Kidney capillary endothelial cell (primary cell): ENCODE measurements at places on chromosomes 2 and 18.

- DNase-seq, result no peak
Measured at GRCh38 chr2:232104076-232104646, 142.6 kb downstream of the DIS3L2 start.

DNA sequence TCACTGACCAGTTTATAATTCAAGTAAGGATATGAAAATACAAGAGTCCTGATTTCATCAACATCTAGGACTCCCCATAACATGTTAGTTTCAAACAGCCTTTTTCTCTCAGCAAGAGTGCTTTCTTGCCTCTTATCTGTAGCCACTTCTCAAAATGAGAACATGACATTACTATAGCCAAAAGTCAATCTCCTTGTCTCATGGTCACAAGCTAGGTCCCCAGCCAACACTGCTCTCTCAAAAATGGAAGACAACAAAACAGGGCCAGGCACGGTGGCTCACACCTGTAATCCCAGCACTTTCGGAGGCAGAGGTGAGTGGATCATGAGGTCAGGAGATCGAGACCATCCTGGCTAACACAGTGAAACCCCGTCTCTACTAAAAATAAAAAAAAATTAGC lies 15.8 kb downstream of the CLASP1 start:
- DNase-seq, result no peak

DNA sequence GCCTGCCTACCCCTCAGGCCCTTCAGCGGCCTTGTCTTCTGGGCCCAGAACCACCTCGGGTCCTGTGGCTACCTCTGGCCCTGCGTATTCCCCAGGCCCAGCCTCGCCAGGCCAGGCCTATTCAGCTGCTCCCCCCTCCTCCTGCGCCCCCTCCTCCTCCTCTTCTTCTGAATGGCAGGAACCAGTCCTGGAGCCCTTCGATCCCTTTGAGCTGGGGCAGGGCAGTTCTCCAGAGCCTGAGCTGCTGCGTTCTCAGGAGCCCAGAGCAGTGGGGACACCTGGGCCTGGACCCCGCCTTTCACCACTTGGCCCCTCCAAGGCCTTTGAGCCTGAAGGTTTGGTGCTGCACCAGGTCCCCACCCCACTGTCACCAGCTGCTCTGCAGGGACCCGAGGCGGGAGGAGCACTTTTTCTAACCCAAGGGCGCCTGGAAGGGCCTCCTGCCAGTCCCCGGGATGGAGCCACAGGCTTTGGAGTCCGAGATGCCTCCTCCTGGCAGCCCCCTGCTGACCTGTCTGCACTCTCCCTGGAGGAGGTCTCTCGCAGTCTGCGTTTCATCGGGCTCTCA lies 14.7 kb downstream of the GAREM2 start:
- no peak for DNase-seq

DNA sequence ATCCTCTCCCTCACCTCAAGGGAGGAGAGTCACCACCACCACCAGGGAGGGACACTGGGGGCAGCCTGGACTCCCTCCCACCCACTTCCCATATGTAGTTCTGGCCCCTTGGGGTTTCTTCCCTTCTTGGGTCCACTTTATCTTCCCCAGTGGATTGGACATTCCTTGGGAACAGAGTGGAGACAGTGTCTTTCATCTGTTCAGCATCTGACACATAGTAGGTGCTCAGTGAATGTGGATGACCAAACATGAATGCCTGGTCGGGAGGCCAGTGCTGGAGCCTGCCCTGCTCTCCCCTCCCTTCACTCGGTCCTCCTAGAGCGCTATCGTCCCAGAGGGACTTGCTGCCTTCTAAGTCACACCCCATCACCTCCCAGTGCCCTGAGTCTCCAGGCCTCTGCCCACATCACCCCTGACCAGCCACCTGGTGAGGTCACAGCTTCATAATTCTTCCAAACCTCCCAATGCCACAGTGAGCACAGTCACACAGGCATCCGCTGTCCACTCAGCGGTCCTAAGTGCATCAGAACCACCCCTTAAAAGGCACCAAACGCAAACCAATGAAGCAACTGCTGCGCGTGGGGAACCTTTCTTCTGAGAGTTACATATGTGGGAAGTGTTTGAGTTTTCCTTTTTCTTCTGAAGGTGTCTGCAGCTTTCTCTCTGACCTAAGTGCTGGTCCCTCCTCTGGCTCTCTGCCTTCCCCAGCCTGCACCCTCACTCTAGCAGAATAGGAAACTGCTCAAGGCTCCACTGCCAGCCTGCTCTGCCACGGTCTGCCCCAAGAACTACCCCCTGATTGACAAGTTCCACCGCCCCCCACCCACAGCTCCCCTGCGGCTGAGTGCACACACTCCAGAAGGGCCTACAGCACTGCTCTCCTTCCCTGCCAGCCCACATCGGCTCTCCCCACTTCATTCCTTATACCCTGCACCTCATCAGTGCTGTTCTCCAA lies 7.2 kb upstream of the SFXN5 start:
- no peak for DNase-seq

DNA sequence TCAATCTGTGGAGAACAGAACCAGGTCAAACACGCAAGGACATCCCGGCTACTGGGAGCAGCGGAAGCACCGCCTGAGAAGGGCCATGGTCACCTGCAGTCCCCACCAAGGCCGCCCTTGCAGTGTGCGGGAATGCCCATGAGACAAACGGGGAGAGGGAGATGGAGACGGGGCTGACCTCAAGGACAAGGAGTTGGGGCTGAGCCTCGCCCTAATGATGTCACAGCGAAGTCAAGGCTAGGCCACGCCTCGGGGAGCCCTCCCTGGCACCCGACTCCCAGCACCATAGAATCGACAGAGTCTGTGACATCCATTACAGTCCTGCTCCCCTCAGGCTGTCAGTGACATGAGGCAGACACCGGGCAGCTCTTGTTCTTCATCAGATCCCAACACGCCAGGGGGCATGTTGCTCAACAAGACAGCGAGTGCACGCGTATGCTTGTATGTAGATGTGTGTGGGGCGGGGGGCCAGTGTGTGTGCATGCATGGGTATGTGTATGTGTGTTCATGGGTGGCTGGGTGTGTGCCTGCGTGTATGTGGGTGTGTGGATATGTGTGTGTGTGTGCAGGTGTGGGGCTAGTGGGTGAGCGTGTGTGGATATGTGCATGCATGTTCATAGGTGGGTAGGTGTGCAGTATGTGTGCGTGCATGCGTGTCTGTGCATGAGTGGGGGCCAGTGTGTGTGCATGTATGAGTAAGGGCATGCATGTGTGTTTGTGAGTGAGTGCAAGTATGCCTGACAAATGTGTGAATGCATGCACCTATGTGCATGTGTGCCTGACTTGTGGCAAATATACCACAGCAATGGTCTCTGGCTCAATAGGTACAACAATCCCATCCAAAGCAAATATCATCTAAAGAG lies 57.0 kb downstream of the ANKMY1 start:
- DNase-seq, result no peak

- no peak for DNase-seq
Measured at GRCh38 chr18:61225336-61225735, 107.9 kb upstream of the CDH20 start.

DNA sequence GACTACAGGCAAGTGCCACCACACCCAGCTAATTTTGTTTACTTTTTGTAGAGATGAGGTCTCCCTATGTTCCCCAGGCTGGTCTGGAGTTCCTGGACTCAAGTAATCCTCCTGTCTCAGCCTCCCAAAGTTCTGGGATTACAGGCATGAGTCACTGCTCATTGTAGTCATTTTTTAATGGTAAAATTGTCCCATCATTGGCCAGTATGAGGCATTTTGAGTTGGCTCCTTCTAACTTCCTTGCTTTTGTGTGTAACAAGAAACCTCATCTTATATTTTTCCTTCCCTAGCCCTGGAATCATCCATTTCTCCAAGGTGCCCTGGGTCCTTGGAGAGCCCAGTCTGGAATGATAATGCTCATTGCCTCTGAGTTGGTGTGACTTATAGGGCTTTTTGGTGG lies 148.5 kb downstream of the INHBB start:
- DNase-seq, result no peak

- no peak for DNase-seq
Measured at GRCh38 chr2:102485147-102485785, 12.2 kb downstream of the SLC9A4 start.

DNA sequence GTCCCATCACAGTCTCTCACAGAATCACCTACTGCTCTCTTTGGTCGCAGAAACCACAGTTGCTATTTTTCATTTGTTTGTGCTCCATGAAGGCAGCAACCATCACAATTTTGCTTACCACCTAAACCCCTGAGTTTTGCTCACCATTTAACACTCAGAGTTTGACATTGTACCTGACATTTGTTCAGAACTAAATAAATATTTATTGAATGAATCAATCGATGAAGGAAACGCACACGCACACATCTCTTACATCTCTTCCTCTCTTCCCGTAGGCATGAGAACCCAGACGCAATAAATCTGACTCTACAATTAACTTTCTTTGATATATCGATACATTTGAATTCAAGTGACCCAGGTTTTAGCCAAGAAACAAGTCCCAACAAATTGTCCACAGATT lies 105.5 kb upstream of the RNF152 start:
- no peak for DNase-seq

DNA sequence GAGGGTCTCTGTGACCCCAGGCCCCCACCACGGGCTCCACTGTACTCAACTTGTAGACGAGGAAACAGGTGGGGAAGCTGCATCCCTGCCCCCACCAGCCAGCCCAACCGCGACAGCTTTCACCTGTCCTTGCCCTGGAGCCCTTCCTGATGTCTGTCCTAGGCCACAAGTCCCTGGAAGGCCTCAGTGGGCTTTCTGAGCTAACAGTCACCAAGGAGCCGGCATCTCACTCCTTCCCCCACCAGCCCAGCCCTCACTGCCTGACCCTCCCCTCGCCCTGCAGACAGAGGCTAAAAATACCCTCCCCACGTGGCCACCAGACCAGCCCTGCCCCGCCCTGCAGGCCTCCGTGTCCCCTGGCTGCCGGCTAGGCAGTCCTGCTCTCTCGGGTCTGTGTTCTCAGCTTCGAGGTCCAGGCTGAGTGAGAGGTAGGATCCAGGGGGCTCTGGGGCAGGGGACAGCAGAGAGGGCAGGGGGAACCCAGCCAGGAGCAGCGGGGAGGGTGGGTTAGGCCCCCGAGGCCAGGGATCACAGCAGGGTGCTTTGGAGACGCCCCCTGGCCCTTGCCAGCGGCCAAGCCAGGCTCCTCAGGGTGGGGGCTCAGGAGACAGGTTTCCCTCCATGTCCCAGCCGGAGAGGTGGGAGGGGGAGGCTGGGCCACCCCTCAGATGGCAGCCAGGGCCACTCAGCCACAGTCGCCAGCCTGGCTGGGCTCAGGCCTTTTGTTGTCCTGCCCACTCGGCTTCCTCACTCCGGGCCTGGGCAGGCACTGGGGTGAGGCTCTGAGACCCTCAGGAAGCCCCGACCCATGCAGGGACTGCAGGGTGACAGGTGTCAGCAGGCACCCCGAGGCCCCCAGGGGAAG lies at the start of gene KLHL30:
TSS of gene KLHL30 (plus strand) at position 338 of the 865 bp plus-strand sequence. CDS start 2,087 bp downstream, outside the sequence.
- no peak for DNase-seq

DNA sequence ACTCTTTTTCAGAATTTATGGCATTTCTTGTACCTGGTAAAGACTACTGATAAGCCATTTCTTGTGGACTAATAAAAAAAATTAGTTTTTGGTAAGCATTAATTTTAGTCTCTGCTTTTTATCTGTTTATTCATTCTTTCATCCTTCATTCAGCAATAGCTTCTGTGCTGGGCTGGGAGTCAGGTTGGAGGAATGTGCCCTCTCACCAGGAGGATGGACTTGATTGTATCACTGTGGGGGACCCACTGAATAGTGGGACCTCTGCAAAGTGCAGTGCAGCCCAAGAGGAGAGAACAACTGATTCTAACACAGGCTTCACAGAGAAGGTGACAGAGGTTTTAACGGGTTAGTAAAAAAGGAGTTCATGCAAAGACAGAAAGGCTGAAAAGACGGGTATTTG lies 39.1 kb downstream of the CDC42EP3 start:
- no peak for DNase-seq

- DNase-seq, result no peak
Measured at GRCh38 chr2:104563398-104563996, 290.4 kb upstream of the POU3F3 start.

DNA sequence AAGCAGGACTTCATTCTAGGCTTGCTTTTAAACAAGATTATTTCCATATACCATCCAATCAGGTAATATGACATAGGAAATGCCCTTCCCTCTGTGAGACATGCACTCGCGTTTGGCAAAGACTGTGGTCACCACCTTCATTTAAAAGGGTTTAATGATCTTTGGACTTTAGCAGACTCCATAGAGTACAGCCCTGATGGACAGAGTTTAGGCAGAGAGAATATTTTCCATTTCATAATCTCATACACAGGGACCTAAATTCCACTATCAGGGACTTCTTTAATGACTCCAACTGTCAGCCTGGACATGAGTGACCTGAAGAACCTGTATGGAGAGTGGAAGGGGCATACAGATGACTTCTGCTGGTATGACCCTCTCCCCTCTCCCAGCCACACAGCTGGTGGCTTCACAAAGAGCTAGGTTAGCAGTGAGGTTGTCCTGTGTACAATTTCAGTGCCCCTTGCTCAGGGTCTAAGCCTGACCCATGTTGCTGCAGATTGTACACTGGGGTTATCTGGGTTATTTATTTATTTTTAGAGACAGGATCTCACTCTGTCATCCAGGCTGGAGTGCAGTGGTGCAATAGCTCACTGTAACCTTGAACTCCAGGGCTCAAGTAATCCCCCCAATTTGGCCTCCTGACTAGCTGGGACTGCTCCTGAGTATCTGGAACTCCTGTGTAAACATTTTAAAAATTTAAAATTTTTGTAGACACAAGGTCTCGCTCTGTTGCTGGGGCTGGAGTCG lies 59.2 kb downstream of the PTPRM start:
- DNase-seq, result no peak

DNA sequence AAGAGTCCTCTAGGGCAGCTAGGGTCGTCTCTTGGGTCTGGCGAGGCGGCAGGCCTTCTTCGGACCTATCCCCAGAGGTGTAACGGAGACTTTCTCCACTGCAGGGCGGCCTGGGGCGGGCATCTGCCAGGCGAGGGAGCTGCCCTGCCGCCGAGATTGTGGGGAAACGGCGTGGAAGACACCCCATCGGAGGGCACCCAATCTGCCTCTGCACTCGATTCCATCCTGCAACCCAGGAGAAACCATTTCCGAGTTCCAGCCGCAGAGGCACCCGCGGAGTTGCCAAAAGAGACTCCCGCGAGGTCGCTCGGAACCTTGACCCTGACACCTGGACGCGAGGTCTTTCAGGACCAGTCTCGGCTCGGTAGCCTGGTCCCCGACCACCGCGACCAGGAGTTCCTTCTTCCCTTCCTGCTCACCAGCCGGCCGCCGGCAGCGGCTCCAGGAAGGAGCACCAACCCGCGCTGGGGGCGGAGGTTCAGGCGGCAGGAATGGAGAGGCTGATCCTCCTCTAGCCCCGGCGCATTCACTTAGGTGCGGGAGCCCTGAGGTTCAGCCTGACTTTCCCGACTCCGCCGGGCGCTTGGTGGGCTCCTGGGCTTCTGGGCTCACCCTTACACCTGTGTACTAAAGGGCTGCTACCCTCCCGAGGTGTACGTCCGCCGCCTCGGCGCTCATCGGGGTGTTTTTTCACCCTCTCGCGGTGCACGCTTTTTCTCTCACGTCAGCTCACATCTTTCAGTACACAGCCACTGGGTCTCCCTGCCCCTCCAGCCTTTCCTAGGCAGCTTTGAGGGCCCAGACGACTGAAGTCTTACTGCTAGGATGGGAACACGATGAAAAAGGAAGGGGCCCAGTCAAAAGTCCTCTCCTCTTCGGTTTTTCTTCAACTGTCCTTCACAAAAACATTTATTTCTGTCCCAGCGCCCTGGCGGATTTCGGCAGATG lies 8.1 kb downstream of the SIX2 start:
- DNase-seq, result no peak
